ENCODE measurements at places on chromosomes 2 and 18.
A peak's percentile ranks its signal among the peaks of the same experiment; 100 is the strongest.

- no peak for DNase-seq
- no peaks in the 10 kb centered on the region for H3K27me3 ChIP-seq
- no peak overlapping the region for H3K27ac ChIP-seq
- no peaks in the 10 kb centered on the region for H3K4me1 ChIP-seq
- H3K4me3 ChIP-seq: no peak overlapping the region
Observed at GRCh38 chr18:50289108-50289443, 1.6 kb upstream of the CXXC1 start.

- peaks cover 2% of the 10 kb centered on the region for H3K27me3 ChIP-seq
- no peaks in the 10 kb centered on the region for H3K4me1 ChIP-seq
- no peak for DNase-seq
- no peak overlapping the region for H3K27ac ChIP-seq
- H3K4me3 ChIP-seq: no peak overlapping the region
Observed at GRCh38 chr2:206701952-206702605, 16.1 kb downstream of the DYTN start.

DNA sequence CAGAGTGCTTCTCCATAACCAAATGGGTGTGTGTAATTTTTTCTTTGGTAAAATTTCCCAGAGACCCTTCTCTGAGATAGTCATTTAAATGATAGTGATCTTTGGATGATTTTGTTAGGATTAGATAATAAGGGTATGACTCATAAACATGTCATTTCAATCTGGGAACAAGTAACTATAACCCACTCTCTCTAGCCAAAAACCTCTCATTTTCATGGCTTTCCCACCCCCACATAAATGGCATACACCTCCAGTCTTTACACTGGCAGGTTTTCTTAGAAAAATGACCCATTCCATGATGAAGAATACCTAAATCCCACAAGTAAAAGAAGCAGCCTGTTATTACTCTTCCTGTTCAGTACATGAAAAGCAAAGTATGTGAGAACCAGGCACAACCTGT, 572.0 kb upstream of the ZEB2 start:
- H3K36me3 ChIP-seq: no peaks in the 10 kb centered on the region
- DNase-seq: no peak
- H3K4me1 ChIP-seq: no peaks in the 10 kb centered on the region

DNA sequence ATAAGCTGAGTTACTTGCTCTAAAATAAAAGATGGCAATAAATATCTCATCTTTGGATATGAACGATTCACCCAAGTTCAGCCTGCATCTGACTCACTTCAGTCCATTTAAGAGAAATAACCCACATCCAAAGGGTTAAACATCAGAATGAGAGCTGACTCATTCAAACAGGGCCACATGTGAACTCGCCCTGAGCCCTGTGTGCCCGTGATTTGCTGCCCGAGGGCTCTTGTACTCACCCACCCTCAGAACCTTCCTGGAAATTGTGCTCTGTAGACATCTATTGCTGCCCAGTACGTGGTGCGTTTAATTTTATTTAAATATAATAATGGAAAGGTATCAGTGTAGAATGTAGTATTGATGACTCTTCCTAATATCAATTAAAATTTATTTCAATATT, 66.9 kb upstream of the RBM44 start:
- H3K27ac ChIP-seq: peak overlapping the region; percentile 86
- H3K4me3 ChIP-seq: no peak overlapping the region
- no peaks in the 10 kb centered on the region for H3K27me3 ChIP-seq

DNA sequence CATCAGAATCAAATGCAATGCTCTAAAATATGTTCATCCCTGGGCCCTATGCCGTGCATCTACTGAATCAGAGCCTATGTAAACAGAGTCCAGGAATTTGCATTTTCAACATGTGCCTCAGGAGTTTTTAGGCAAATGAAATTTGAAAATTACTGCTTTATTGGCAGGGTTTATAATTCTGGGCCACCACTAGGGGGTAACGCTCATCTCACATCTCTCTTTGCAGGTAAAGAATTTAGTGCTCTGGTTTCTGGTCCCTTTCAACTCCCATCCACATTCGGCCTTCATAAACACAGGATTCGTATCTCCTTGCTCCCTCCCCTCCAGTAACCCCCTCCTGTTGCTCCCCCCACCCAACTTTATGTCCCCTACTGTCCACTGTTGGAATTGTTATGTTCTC, 49.3 kb downstream of the LYPD6B start:
- H3K4me3 ChIP-seq: no peak overlapping the region
- H3K4me1 ChIP-seq: no peaks in the 10 kb centered on the region
- H3K27me3 ChIP-seq: no peaks in the 10 kb centered on the region
- no peaks in the 10 kb centered on the region for H3K36me3 ChIP-seq
